ENCODE measurements at places on chromosomes 7 and 10.

DNA sequence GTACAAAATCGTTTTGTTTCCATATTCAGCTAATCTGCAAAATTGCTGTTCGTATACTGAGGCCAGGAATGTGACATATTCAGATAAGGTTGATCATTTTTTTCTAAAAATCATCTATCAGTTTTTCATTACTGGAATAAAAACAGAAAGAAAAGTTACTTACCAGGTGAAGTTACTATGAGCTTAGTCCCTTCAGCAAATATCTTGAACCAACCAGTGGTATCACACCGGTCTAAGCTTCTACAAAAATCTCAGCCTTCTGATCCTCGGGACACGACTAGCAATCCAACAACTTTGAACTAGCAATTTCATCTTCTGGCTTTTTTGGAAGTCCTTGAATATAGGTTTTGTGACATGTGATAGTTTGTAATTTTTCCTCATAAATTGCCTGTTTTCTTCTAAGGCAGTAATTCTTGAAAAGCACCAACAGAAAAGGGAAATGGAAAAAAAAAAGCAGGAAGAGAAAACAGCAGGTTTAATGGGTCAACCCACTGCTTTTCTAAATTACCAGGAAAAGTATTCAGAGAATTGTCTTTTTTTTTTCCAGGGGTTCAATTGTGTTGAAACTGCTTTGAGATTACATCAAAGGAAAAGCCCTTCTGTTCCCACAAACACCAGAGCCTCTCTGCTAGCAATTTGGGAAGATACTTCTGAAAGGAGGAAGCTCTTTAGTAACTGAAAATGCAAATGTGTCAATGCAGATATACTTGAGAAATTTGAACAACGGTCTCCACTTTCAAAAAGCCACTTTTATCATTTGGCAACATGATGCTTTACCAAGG lies 2.9 kb upstream of the TARP start:
- no peak for DNase-seq

DNA sequence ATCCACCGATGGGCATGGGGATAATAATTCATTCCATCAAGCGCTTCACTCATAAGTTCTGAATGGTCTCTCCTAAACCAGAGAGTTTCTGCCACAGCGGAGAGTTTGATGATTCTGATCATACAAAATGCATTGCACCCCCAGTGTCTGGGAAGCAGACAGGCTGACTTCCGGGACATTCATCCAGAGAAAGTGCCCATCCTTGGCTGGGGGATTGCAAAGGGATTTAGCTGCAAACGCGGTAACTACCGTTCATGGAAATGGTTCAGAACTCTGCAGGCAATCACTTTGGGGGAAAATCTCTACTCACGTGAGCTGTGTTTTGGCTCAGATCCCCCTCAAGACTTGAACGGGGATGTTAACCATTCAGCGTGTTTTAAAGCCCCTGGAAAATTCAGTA lies 33.4 kb upstream of the CALN1 start:
- no peak for DNase-seq

GRCh38 chr7:153682628-153683027 lies 369.6 kb upstream of the DPP6 start:
- DNase-seq: no peak

DNA sequence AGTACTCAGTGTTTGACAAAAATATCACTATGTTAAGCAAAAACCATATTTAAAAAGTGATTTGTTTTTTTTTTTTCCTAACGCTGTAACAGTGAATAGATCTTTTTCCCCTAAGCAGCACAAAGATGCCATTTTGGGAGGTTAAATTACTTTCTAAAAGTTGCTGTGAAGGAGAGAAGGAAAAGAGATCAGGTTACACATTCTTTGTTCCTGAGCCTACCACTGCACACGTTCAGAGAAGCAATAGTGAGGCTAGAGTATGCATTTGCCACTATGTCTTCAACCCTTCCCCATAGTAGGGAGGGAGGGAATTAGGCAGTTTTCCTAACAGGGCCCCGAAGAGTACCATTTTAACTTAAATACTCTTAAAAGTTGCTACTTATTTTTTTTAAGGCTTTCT lies 38.9 kb downstream of the BMPR1A start:
- no peak for DNase-seq

DNA sequence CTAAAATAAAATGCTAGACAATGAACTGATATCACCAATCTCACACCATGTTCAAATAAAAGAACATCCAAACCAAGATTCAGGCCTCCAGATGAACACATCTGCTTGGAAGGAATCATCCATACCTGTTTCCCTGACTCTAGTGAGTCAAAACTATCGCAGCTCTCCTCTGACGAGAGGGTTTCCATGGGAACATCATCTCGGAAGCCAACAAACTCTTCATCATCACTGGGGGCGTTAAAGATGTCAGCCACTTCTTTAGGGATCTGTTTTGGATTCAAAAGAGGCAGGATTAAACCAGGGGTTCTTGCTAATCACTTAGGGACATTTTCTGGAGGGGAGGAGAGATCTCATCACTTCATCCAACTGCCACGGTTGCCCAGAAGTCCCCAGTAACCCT lies 29.1 kb downstream of the CDCA7L start:
- DNase-seq: no peak
